ENCODE measurements at places on chromosomes 2 and 18.

GRCh38 chr18:13191779-13192178 is 26.8 kb upstream of the LDLRAD4 start:
- no peak for DNase-seq

GRCh38 chr2:233025706-233026105 is 6.8 kb upstream of the NEU2 start:
- DNase-seq = no peak

DNA sequence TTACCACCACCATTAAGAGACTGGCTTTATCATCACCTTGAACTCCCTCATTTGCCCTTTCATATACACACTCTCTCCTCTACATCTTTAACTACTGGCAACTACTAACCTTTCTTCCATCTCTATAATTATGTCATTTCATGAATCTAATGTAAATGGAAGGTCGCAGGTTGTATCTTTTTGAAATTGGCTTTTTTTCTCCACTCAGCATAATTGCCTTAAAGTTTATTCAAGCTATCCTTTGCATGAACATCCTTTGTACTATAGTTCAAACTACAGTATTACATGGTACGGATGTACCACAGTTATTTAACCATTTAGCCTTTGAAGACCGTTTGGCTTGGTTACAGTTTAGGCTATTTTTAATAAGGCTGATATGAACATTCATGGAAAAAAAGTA is 129.5 kb upstream of the ZNF804A start:
- DNase-seq = no peak

DNA sequence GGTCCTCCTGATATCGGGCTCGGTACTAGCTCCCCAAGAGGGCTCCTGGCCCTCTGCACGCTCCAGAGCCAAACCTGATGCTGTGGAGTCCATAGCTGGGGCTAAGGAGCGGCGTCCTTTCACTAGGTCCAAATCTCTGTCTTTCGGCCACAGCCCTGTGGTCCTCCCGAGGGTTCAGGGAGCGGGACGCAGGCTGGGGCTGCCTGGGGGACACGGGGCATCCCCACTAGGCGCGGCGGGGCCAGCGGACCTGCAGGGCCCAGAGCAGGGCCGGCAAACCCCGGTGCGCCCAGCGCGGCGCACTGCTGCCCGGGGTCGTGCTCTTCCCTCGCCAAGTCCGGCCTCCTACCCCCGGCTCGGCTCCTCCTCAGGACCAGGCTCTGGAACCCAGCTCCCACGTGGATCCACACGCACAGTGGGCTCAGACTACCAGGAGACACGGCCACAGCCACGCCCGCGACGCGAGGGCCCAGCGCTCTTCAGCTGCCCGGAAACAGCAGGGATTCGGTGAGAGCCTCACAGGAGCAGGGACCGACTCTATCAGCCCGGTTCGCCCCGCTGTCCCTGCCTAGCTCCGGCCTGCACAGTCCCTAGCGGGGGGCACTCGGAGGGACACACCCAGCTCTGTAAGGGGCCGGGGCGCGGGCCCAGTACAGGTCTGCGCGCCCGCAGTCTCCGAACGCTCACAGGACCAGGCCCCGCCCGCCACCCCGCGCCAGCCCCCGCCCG is 593 bp downstream of the ZNF514 start:
- DNase-seq = peak; percentile 42

- no peak for DNase-seq
Observed at GRCh38 chr2:86204458-86204857, 5.2 kb downstream of the MRPL35 start.

DNA sequence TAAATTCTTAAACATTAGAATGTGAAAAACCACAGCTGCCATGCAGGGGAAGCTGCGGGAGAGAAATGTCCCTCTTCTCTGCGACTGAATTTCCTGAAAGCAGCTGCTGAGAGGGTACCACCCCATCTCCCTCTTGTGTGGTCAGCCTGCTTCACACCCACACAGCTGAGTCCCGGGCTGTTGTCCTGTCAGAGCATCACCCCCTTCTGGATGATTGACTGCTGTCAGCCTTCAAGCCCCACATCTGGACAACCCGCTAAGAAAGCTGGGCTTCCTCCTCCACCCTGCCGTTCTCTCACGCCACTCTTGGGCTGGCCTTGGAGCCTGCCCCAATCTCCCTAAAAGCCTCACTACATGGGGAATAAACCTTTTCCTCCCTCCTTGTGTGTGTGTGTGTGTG is 26.0 kb downstream of the SH3YL1 start:
- no peak for DNase-seq

GRCh38 chr2:123101434-123101833 is 923.7 kb upstream of the CNTNAP5 start:
- no peak for DNase-seq

GRCh38 chr2:146239392-146240135 is 1605.3 kb upstream of the ACVR2A start:
- DNase-seq = peak; percentile 92

DNA sequence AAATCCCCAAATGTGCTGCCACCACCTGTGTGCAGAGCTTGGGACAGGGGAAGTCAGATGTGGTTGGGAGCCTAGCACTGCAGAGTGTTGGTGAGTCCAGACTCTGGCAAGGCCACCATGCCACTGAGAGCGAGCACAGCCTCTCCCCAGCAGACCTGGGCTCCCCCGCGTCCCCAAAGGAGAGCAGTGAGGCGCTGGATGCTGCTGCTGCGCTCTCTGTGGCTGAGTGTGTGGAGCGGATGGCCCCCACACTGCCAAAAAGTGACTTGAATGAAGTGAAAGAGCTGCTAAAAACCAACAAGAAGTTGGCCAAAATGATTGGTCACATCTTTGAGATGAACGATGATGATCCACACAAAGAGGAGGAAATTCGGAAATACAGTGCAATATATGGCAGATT is 10.7 kb downstream of the NAB1 start:
- DNase-seq = no peak

DNA sequence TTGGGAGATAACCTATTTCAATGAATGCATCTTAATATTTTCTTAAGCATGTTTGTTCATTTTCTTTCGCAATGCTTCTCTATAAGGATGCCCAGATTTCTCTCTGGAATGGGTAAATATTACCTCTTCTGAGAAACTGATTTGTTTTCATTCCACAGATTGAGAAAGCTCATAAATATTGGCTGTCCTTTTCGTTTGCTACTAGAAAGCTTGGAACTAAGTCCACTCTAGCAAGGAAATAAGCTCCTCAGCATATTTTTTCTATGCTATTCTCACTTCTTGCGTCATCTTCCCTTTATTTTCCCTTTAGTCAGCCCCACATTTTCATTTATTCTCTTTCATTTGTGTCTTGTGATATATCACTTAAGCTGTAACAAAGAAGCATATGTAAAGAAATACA is 76.3 kb downstream of the ANTXR1 start:
- peak; percentile 62 for DNase-seq

DNA sequence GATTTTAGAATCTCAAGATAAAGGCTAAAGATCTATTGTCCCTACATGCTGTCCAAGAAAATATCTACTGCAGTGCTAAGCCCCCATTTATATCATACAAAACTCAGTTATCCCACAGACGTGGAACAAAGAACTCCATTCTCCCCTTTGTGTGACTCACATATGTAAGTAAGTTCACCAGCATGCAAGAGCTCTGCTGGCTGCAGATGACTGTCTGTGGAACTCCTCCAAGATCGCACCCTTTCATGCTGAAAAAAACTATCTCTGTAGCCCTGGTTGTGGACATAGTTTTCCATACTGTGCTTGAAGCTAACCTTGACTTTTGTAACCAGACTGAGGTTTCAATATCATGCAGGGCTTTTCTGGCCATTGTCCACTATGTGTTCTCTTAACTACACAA is 207.1 kb downstream of the ZNF521 start:
- peak; percentile 88 for DNase-seq

- peak; percentile 34 for DNase-seq
Observed at GRCh38 chr2:175366815-175367214, 185.3 kb upstream of the ATP5MC3 start.

DNA sequence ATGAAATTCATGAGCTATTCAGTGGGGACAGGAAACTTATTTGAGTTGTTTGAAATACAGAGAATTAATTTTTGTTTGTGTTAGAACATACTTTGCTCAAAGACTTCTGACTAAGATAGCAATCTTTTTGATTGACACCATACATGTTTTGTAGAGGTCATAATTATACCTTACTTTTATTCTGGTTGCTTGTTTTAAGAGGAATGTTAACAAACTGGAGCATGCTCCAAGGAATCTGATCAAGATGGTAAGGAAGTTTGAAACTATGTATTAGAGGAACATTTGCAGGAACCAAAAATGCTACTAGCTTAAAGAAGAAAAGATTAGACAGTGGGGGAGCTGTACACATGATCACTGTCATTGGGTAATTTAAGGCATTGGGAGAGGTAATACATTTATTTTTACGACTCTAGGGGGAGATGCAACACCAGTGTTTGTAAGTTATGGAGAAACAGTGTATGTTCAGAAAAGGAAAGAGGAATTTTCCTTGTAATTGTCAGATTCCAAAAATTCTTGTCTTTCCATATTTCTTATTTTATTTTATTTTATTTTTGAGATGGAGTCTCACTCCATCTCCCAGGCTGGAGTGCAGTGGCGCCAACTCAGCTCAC is 8.0 kb downstream of the AGFG1 start:
- DNase-seq = peak; percentile 40

- peak; percentile 74 for DNase-seq
Observed at GRCh38 chr2:29462293-29462692, 347.1 kb downstream of the CLIP4 start.

GRCh38 chr2:121185571-121186074 is 99.4 kb downstream of the TFCP2L1 start:
- DNase-seq = no peak

- DNase-seq = peak; percentile 65
Observed at GRCh38 chr18:35513181-35513936, 15.6 kb upstream of the INO80C start.

DNA sequence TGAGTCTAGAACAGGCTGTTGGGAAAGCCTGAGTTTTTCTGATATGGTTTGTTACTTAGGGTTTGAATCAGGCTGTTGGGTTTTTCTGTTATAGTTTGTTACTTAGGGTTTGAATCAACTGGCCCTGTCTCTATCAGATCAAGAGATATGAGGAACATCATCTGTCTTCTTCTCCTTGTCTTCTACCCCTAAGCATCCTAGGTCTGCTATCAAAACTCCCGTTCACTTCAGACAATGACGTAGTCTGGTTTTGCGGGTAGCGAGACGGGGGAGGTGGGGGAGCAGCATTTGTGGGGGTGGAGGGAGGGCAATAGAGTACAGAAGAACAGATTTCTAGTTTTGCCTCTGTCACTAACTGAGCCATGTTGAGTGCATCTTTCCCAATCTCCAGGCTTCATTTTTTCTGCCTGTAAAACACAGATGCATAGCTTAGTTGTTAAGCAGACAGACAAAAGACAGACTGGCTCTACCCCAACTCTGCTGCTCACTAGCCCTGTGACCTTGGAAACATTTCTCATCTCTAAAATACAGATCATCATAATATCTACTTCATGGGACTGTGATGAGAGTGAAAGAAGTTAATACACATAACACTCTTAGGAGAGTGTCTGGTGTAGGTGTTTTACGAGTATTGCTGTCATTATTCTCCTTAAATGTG is 9.1 kb downstream of the TNP1 start:
- DNase-seq = peak; percentile 17

DNA sequence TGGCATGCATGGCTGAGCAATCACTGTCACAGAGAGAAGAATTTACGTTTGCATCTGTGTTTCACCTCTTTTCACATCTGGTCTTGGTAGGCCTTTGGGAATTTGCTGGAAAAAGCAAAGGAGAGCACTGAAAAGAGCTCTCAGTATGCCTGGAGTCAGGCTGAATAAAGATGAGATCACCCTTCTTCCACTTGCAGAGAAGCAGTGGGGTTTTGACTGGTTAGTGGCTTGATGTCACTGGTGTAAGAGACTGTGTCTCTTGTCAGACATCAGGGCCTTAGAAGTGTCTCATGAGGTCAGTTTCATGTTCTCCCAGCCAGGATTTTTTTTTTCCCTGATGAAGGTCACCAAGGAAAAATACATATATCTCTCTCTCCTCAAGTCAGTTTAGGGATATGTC is 353.8 kb downstream of the INSIG2 start:
- no peak for DNase-seq

GRCh38 chr2:9652898-9653479 is 22.2 kb upstream of the YWHAQ start:
- DNase-seq = no peak

DNA sequence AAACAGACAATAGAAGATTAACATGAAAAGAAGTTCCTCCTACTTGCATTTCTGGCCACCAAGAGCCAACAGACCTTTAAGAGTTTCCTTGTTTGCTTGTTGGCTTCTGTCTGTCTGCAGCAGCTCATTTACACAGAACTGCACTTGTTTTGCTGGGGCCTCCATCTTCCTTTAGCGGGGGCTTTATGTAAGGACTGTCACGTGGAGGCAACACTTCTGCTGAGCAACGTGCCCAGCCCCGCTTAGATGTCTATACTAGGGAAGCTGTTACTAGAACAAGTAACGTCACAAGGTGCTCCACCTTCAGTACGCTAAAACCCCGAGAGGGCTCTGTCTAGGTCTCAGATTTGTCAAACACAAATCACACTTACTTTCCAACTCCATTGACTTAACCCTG is 104.3 kb upstream of the PXDN start:
- no peak for DNase-seq

DNA sequence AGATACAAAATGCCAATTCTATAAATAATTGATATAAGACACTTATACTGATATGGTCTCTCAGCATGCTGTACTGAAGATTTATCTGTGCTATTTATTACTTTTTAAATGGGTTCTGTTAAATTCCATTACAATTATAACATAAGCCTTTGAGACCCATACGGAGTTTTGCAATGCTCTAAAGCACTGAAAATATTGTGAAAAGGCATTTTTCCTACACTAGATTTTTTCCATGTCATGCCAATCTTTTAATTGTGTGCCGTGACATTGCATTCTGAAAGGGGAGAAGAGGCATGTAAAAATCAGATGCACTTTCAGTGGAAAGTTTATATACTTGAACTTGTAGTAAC is 46.5 kb downstream of the EFEMP1 start:
- peak; percentile 81 for DNase-seq

GRCh38 chr2:58769111-58769863 is 528.2 kb upstream of the FANCL start:
- DNase-seq = no peak

- DNase-seq = peak; percentile 9
Observed at GRCh38 chr18:68925268-68925667, 127.4 kb downstream of the CCDC102B start.

DNA sequence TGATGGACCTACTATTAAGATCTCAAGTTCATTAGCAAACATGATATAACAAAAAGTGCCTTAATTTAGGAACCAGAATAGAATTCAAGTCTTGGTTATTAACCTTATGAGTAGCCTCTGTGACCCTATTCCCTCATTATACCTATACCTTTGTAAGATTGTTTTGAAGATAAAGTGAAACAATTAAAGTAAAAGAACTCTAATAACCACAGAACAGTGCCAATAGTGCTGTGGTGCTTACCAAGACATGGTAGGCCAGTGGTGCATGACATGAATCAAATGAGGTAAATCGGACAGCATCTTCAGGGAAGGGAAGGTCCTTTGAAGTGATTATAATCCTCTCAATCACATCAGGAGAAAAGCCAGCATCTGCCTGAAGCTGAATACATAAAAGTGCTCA is 36.4 kb downstream of the METTL4 start:
- no peak for DNase-seq

DNA sequence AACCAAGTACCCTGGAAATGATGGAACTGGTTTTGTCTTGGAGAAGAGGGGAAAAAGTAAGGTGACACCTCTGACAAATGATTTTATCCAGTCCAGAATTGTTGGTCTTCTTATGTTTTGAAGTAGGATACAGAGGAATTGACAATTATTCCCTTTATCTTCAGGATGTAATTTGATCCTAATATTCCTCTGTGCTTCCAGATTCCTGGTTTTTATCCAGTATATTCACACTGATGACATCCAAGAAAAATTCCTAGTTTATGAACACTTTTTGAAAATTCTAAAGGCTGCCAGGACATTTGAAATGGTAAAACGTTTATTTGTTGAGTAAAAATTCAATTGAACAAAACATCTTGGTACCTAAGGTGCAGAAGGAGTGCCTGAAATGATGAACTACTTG is 22.2 kb upstream of the ETAA1 start:
- DNase-seq = no peak

Measured in fibroblast of skin of abdomen (primary cell).